ENCODE measurements at places on chromosomes 3 and 15.

GRCh38 chr15:98025237-98025636 is 64.7 kb downstream of the ARRDC4 start:
- no peak for DNase-seq

DNA sequence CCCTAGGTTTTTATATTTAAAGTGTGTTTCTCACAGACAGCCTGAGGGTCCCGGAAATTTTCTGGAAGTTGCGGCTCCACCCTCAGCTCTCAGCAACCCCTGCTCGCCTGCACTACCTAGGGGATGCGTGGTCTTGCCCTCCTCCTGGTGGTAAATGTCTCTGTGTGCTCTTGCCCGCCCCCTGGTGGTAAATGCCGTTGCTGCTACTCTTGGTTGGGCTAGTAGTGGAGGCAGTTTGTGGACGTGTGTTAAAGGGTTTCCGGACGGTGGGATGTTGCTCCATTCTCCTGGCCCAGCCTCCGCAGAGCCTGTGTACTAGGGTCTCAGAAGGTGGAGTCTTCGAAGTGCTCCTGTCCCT is 27.4 kb downstream of the STOML1 start:
- peak; percentile 83 for DNase-seq

DNA sequence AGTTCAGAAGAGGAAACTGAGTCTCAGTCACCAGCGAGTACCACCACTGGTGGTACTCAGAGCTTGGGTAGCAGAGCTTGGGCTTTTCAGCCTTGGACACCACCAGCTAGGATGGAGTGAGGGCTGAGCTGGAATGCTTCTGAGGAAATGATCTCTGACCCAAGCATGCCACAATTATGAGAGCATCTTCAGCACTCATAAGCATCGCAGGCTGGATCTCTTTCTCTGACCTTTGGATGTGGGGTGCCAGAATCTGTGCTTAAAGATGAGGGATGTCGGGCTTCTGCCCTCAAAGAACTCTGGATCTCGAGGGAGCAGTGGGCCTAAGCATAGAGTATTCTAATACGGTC is 36.4 kb downstream of the ZNF710 start:
- no peak for DNase-seq

DNA sequence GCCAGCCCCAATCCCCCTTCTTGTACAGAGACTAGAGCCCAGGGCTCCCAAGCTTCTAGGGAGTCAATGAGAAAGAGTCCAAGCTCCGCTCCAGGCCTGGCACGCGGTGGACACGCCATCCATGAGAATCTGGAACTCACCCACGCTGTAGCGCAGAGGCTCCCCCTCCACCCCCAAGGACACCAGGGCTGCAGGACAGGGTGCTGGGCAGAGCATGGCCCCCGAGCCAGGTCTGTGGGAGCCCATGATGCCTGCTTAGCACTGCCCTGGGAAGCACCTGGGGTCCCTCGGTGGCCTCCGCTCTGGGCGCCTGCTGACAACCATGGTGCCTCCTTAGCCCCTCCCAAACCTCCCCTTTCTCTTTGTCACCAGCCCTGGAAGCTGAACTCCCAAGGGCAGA is 28.5 kb downstream of the ACSBG1 start:
- DNase-seq, result no peak

- no peak for DNase-seq
These were observed 214.5 kb downstream of the MTHFS start for GRCh38 chr15:79682285-79682684.

DNA sequence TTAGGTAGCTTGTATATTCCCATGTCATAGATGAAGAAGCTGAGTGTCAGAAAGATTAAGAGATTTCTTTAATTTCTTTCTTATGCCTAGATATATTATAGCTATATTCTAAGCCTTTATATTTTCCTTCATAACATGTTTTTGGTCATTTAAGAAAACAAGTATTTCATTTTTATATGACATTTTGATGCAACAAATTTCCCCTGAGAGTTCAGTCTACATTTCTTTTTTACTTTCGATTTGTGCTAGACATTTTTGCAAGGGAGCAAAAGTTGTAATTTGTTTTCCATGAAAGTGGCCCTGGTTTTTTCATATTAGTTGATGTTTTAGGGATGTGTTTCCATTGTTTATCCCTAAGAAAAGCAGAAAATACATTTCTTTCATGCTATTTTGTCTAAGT is 344.9 kb downstream of the NLGN1 start:
- no peak for DNase-seq

- no peak for DNase-seq
These were observed 541.0 kb upstream of the NAALADL2 start for GRCh38 chr3:174318181-174318580.

DNA sequence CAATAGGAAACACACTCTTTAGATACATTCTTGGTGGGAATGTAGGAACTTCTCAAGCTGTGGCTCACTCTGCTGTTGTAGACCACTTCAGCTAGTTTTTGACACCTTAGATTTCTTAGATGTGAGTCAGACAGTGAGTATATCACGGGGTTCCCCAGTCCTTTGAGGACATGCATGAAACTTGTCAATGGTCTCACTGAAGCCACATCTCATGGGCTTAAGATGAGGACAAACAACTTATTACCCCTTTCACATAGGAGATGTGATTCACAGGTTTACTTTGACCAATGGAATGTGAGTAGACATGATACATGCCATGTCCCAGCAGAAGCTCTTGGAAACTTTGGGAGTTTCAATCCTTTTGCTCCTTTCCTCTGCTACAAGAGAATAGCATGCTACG is 325.5 kb downstream of the CHST2 start:
- DNase-seq, result no peak

DNA sequence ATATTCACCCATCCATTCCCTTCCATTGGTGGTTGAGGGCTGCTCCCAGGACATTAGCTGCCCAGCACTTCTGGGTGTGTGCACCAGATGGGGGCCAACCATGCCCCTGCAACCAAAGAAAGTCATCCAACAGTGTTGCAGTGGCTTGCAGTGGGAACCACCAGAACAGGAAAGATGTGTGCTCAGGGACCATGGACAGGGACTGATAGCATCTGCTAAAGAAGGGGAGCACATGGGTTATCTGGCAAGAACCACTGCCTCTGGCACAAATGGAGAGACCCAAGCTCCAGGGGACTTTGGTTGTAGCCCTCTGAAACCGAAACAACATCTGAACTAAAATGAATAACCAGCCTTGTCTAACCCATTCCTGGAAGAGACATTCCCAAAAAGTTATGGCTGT is 8.1 kb downstream of the DCLK3 start:
- DNase-seq, result no peak

GRCh38 chr15:49438962-49439631 is 16.1 kb downstream of the FGF7 start:
- peak; percentile 20 for DNase-seq

GRCh38 chr3:131386429-131387165 is 5.0 kb downstream of the NUDT16 start:
- no peak for DNase-seq

DNA sequence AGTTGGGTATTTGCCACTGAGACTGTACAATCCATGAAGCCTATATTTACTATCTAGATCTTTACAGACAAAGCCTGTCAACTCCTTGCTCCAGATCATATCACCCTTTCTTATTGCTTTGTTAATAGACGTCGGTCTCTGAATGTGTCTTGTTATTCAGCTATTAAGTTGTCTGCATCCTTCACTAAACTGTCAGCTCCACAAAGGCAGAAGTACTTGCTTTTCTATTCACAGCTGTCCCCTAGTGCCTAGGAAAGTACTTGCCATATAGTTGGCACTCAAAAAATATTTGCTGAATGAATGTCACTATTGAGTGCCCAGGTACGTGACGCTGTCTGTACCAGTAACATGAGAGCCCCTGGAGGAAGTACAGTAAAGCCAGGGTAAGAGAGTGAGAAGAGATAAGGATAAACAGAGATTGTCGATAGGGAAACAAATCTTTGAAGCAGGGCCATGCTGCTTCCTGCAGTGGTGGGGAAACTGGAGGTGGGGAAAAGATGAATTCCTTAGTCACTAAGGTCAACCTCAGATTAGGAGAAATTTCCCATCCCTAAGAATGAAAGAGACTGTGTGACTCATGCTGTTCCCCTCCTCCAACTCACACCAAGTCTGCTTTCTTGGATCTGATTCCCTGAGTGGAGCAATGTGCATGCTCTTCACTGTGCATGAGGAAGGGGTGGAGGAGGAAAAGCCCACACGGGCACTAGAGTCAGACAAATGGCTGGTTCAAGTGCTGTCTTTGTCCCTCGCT is 36.3 kb downstream of the PRICKLE2 start:
- DNase-seq, result no peak

GRCh38 chr3:123429362-123430125 is 19.3 kb downstream of the ADCY5 start:
- no peak for DNase-seq

- no peak for DNase-seq
These were observed 538.6 kb downstream of the TUSC7 start for GRCh38 chr3:117248153-117248552.

DNA sequence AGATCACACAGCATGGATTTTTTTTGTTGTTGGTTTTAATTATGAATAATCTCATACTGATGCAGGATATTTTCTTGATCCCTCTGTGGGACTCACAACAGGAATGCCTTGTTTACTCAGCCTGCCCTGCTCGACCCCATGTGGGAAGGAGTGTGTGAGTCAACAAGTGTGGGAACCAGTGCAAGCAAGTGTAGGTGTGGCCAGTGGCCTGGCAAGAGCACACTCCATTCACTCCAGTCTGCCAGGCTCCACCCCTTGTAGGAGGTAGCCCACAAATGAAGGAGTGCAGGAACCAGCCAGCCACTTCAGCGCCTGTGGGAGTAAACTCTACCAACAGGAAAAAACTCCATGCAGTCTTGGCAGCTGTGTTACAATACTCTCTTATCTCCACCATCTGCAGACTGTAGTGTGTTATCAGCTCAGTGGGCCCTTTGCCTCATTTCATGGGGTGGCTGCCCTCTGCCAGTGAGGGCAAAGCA is 393.6 kb downstream of the OTOL1 start:
- no peak for DNase-seq

- no peak for DNase-seq
These were observed 63.6 kb downstream of the TLE3 start for GRCh38 chr15:70034141-70034540.

DNA sequence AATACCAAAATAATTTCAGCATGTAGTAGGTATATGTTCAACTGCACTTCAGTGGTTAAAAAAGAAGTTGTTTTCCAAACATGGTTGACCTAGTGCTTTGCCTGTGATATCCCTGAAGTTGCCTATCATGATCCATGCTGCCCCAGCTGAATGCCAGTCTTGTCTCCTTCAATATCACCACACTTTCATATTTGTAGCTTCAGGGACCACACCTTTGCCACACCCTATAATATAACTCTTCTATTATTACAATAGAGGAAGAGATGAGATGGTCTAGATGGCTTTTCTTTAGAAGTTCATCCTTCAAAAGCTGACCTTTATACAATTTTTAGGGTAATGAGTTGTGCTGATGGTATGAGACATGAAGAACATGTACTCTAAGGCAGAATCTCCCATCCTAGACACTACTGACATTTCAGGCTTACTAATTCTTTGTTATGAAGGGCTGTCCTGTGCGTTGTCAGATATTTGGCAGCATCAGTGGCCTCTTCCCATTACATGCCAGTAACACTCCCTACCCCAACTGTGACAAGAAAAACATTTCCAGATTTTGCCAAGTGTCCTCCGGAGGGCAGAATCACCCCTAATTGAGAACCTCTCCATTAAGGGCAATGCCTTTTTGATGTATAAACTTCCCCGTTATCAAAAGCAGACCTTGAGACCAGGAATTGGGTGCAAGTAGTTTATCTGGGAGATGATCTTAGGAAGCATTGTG is 76.2 kb upstream of the PLCL2 start:
- DNase-seq, result no peak

- DNase-seq, result no peak
These were observed 130.0 kb upstream of the BNIP2 start for GRCh38 chr15:59819092-59819491.

DNA sequence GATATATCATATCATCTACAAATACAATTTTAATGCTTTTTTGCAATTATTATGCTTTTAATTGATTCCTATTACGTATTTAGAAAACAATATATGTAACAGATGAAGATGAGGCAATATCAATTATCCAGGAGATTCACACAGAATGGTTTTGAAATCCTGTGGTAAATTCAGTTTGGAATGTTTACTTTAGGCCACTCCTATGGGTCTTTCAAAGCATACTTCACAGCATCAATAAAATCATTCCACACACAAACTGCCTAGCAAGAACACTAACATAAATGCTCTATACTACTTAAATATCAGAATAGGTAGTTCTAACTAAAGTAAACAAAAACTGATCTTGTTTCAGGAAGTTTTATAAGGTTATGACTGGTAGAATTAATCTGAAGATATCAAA is 90.5 kb downstream of the FAM227B start:
- no peak for DNase-seq

DNA sequence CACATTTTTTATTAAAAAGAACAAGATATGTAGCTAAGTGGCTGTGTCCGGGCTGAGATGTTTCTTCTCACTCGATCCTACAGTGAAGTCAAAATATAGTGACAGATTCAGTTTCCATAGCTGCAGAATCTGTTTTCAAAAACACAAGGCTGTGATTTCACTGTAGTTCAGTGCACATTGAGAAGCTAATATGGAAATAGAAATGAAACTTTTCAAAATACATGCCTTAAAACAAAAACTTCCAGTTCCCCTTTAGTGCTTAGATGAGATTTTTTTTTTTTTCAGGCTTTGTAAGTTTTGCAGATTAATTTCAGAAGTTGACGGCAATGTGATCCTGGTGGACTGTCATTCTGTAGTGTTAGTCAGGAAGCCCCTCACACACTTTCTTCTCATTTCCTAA is 23.8 kb upstream of the TRAK1 start:
- peak; percentile 73 for DNase-seq

- DNase-seq, result no peak
These were observed 243.9 kb downstream of the ZBTB20 start for GRCh38 chr3:114903213-114903612.

GRCh38 chr15:41150279-41150678 is 34.2 kb upstream of the INO80 start:
- DNase-seq, result no peak

DNA sequence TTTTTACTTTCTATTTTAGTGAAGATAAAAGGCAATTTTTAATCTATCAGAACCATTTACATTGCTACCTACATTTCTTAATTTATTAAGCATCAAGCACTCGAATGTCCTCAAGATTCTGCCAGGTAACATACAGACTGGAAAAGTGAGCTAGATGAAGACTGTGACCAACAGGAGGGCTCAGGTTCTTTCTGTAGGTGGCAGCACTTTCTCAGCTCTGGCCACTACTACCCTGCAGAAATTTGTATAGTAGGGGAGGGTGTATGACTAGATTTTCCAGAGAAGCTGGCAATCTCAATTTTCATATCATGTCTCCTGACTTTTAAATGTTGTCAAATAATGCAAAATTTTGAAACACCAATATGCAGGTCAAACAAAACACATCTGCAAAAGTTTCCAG is 165.0 kb upstream of the SUCLG2 start:
- peak; percentile 67 for DNase-seq

Measured in OCI-LY7 (cell line).